ENCODE measurements at places on chromosomes 1 and 21. TPM values are rescaled to one million over a fixed set of nuclear protein-coding genes. Genes with fewer than 3 reads are reported as not detected.

ATP1A4 gene
- total RNA-seq = not detected

LCE6A gene
- not detected for total RNA-seq

RCSD1 gene
- not detected for total RNA-seq

GPR37L1 gene
- total RNA-seq = 0.02 TPM

ZNF593OS gene
- total RNA-seq = not detected

S100A2 gene
- total RNA-seq = 17.8 TPM

PLA2G2C gene
- not detected for total RNA-seq

LORICRIN gene
- total RNA-seq = not detected

SUSD4 gene
- total RNA-seq = 0.14 TPM

PRDM15 gene
- 2.4 TPM for total RNA-seq

LMX1A gene
- total RNA-seq = not detected

AADACL3 gene
- not detected for total RNA-seq

SRRM1 gene
- total RNA-seq = 21.0 TPM

S100A9 gene
- total RNA-seq = 0.74 TPM

SPRR2G gene
- not detected for total RNA-seq

DAB1 gene
- not detected for total RNA-seq

OR14K1 gene
- total RNA-seq = not detected

NBPF4 gene
- total RNA-seq = not detected

SERTAD4 gene
- total RNA-seq = 8.3 TPM

CSMD2 gene
- not detected for total RNA-seq

CTBS gene
- 11.3 TPM for total RNA-seq

CSF1 gene
- total RNA-seq = 18.9 TPM

OR6K3 gene
- total RNA-seq = not detected

LENEP gene
- total RNA-seq = not detected

S100A12 gene
- not detected for total RNA-seq

RIPPLY3 gene
- total RNA-seq = not detected

ANXA9 gene
- total RNA-seq = 0.04 TPM

MYOC gene
- not detected for total RNA-seq

LCE2C gene
- not detected for total RNA-seq

ATAD3C gene
- total RNA-seq = not detected

CYP4A11 gene
- total RNA-seq = not detected

PAX7 gene
- 2.1 TPM for total RNA-seq

C1orf53 gene
- 8.6 TPM for total RNA-seq

PCAT6 gene
- 0.47 TPM for total RNA-seq

CLCA1 gene
- total RNA-seq = not detected

TMEM61 gene
- total RNA-seq = 0.17 TPM

ADAM30 gene
- not detected for total RNA-seq

KIF21B gene
- total RNA-seq = 2.4 TPM

CFAP141 gene
- total RNA-seq = not detected

C1QB gene
- total RNA-seq = not detected

A3GALT2 gene
- total RNA-seq = not detected

FASLG gene
- not detected for total RNA-seq

C1orf232 gene
- total RNA-seq = not detected

GBP6 gene
- total RNA-seq = not detected

GJA8 gene
- not detected for total RNA-seq

TCHH gene
- not detected for total RNA-seq

CENPL gene
- 27.6 TPM for total RNA-seq

LCE3E gene
- not detected for total RNA-seq

RHD gene
- total RNA-seq = not detected
